ENCODE measurements at places on chromosomes 5 and 9. TPM values are rescaled to one million over a fixed set of nuclear protein-coding genes. Genes with fewer than 3 reads are reported as not detected.

The GCNT1 gene
- 5.8 TPM for total RNA-seq

- no peaks in the 10 kb centered on the region for H3K4me1 ChIP-seq
- no peaks in the 10 kb centered on the region for H3K27me3 ChIP-seq
- no peak for DNase-seq
- H3K36me3 ChIP-seq: no peaks in the 10 kb centered on the region
- H3K27ac ChIP-seq: no peak overlapping the region
- no peak overlapping the region for H3K4me3 ChIP-seq
Measured at GRCh38 chr5:99788482-99788881, 746.7 kb upstream of the FAM174A start.

GRCh38 chr5:73940026-73940425 is 314.0 kb downstream of the ARHGEF28 start:
- no peak for DNase-seq
- no peak overlapping the region for H3K27ac ChIP-seq
- H3K4me1 ChIP-seq: no peaks in the 10 kb centered on the region
- H3K4me3 ChIP-seq: no peak overlapping the region

DNA sequence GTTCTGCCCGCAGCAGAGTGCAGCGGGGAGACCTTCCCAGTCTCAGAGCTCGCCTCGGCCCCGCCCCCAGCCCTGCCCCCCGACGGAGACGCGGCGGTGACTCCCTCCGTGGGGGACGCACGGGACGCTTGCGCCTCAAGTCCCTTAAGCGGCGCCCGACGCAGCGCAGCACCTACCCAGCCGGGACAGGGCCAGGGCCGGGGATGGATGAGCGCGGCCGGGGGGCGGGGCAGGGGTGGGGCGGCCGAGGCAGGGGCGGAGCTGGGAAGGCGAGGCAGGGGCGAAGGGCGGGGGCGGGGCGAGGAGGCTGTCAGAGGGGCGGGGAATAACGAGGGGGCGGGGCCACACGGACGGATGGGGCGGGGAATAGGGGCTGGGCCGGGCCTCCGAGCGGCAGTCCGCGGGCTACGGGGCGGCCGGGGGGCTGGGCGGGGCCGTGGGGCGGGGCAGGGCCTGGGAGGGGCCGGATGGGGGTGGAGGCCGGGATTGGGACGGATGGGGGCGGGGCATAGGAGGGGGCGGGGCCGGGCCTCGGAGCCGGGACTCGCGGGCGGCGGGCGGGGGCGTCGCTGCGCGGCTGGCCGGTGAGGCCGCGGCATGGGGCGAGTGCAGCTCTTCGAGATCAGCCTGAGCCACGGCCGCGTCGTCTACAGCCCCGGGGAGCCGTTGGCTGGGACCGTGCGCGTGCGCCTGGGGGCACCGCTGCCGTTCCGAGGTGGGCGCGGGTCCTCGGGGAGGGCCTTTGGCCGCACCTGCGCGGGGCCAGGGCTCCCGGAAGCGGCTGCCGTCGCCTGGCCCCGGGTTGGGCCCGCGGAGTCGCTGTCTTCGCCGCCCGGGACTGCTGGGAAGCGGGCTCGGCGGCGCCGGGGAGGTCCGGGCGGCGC is at the start of gene ARRDC1:
TSS of gene ARRDC1 (plus strand) at position 566 of the 884 bp plus-strand sequence. CDS start at position 598, 32 bp downstream.
- DNase-seq: peak; percentile 94
- H3K27me3 ChIP-seq: no peaks in the 10 kb centered on the region
- H3K36me3 ChIP-seq: no peaks in the 10 kb centered on the region
- H3K4me3 ChIP-seq: peak within 1 kb of the TSS; percentile 63
- H3K4me1 ChIP-seq: peaks cover 15% of the 10 kb centered on the region

The LAMC3 gene
- total RNA-seq: 0.61 TPM
